ENCODE measurements at places on chromosomes 12 and 14. TPM values are rescaled to one million over a fixed set of nuclear protein-coding genes. Genes with fewer than 3 reads are reported as not detected.

Gene IFI27
- 1.3 TPM for total RNA-seq

Gene TMEM229B
- 3.2 TPM for total RNA-seq

Gene CGRRF1
- total RNA-seq = 15.3 TPM

Gene PIANP
- 0.49 TPM for total RNA-seq

Gene ARMH4
- total RNA-seq = not detected

Gene HOXC12
- total RNA-seq = not detected

GRCh38 chr12:102022286-102022685 lies 39.5 kb downstream of the WASHC3 start:
- H3K4me3 ChIP-seq = no peak overlapping the region
- H3K27ac ChIP-seq = no peak overlapping the region
- peaks cover 18% of the 10 kb centered on the region for H3K36me3 ChIP-seq
- H3K27me3 ChIP-seq = no peaks in the 10 kb centered on the region

DNA sequence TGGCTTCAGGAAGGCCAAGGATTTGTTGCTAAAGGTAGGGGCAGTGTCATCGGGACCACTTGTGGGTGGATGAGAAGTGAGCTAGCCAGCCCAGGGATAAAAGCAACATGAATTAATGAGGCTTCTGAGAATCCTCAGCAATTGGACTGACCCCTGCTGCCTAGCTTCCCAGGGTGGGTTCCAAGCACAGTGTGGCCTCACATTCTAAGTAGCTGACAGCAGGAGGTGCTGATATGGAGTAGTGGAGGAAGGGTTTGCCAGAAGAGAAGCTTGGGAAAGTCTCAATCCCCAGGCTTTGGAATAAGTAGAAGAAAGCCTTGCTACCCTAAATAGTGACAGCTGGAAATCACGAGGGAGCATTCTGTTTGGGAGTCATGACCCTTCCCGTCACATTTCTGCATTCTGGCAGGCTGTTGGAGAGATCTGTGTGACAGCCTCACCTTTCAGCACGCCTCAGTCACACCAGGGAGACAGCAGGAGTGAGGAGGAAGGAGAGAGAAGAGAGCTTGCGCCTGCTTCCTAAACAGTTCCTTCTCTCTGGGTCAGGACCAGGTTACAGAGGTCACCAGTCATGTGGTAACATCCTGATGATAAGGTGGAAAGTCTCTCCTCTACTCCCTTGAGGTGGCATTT lies 31.2 kb downstream of the DACT1 start:
- H3K27ac ChIP-seq = no peak overlapping the region
- H3K27me3 ChIP-seq = no peaks in the 10 kb centered on the region
- no peak overlapping the region for H3K4me3 ChIP-seq
- no peaks in the 10 kb centered on the region for H3K4me1 ChIP-seq

DNA sequence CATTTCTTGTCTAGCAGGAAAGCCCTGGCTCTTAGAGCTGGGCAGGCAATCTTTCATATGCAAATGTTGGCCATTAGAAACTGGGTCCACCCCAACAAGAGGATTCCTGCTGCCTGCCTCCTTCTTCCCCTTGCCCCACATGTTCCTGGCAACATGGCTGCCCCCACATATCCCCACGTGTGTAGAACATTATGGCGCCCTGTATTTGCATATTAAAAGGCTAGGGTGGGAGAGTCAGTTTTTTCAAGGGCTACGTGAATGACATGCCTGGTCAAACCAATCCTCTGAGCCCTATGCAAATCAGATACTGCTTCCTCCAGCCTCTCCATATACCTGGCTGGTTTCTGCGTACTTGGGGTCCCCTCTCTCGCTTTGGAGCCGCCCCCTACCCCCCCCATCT lies 514.0 kb downstream of the FUT8 start:
- no peaks in the 10 kb centered on the region for H3K36me3 ChIP-seq
- no peak overlapping the region for H3K27ac ChIP-seq
- peaks cover 53% of the 10 kb centered on the region for H3K4me1 ChIP-seq
- no peak overlapping the region for H3K4me3 ChIP-seq
- DNase-seq = no peak

GRCh38 chr14:68935761-68936214 lies 43.3 kb downstream of the ACTN1 start:
- H3K36me3 ChIP-seq = no peaks in the 10 kb centered on the region
- no peaks in the 10 kb centered on the region for H3K27me3 ChIP-seq
- H3K4me3 ChIP-seq = no peak overlapping the region

DNA sequence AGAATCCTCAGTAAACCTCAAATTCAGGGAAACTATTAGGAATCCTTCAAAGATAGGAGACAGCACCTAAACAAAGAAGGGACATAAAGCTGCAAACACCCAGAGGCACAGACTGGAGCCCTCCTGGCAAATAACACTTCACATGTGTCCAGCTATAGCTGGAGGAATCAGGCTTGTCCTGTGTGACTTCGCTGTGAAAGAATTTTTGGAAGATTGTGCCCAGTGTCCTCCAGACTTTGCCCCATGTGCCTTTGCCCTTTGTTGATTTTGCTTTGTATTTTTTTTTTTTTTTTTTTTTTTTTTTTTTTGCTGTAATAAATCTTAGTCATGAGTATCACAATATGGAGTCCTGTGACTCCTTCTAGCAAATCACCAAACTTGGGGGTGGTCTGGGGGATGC lies 136.8 kb downstream of the KCNH5 start:
- no peaks in the 10 kb centered on the region for H3K27me3 ChIP-seq
- DNase-seq = no peak
- no peaks in the 10 kb centered on the region for H3K36me3 ChIP-seq
- no peak overlapping the region for H3K27ac ChIP-seq
- no peak overlapping the region for H3K4me3 ChIP-seq
- H3K4me1 ChIP-seq = no peaks in the 10 kb centered on the region

DNA sequence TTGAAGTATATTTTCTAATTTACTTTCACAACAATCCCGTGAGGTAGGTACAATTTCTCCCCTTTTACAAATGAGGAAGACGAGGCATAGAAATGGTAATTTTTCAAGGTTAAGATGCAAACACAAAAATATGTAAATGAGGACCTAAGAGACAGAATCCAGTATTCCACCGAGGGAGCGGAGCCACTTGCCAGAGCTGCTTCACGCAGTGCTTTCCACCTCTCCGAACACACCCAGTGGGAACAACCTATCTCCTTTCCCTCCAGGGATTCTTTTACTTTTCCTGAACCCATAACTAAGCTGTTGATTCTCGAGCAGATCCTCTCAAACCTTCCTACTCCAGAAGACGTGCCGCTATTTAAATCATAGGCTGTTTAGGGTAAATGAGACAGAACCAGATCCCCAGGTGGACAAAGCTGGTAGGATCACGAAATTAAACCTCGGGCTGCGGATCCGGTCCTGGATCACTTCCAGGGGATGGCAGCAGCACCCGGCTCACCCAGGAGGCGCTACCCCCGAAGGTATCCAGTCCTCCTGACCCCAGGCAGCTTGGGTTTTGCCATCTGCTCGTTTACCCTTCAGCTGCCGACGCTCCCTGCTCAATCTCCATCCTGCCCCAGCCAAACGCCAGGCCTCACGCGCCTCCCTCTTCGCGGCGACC lies 1.5 kb downstream of the DDHD1 start:
- peak; percentile 42 for DNase-seq
- peak overlapping the region; percentile 75 for H3K27ac ChIP-seq
- no peaks in the 10 kb centered on the region for H3K27me3 ChIP-seq
- peaks cover 56% of the 10 kb centered on the region for H3K4me1 ChIP-seq
- H3K36me3 ChIP-seq = no peaks in the 10 kb centered on the region

DNA sequence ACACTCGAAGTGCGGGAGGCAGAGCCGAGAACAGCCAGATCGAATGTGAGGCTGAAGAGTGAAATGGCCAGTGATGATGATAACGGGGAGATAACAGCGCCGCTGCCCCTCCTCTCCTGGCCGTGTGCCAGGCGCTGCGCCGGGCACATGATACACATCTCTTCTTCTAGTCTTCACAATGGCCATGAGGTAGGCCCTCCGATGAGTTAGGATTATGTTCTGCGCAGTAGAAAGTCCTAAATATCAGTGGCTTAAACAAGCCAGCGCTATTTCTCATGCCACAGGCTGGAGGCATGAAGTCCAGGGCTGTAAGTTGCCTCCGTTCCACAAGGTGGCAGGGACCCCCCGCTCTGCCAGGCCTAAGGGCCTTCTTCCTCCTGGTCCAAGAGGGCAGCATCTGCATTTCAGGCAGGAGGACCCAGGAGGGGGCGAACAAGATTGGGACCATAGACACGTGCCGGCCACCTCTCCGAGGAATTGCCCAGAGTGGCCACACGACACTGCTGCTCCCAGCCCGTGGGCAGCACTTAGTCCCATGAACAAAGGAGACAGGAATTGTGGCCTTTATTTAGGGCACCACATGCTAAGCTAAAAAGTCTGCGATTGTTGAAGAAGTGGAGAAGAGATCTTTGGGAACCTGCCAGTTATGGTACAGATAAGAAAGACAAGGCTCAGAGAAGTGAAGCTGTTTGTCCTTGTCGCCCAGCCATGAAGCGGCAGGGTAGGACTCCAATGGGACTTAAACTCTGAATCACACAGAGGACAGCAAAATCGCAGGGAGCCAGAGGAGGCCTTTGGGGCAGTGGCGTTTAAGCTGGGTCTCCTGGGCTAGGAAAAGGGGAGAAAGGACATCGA lies 10.9 kb upstream of the HVCN1 start:
- H3K4me1 ChIP-seq = peaks cover 6% of the 10 kb centered on the region
- no peaks in the 10 kb centered on the region for H3K36me3 ChIP-seq
- H3K4me3 ChIP-seq = no peak overlapping the region
- H3K27ac ChIP-seq = no peak overlapping the region
- H3K27me3 ChIP-seq = no peaks in the 10 kb centered on the region

DNA sequence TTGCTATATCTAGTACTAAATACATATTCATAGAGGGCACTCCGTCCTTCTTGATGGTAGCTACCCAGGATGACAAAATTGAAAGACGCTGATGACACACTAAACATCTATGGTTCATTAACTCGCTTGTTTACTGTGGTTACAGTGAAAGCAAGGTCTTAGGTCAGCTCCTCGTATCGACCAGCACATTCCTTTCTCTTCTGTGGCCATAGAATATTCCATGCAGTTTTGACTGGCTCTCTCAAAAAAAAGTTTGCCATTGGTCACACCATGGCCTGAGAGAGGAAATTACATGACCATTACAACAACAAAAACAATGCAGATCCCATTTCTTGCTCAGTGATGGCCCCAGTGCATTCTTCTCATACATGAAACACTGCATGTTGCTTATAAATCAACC lies 411.4 kb upstream of the SOX5 start:
- no peaks in the 10 kb centered on the region for H3K4me1 ChIP-seq
- DNase-seq = no peak
- H3K27me3 ChIP-seq = no peaks in the 10 kb centered on the region
- no peak overlapping the region for H3K4me3 ChIP-seq
- no peak overlapping the region for H3K27ac ChIP-seq

DNA sequence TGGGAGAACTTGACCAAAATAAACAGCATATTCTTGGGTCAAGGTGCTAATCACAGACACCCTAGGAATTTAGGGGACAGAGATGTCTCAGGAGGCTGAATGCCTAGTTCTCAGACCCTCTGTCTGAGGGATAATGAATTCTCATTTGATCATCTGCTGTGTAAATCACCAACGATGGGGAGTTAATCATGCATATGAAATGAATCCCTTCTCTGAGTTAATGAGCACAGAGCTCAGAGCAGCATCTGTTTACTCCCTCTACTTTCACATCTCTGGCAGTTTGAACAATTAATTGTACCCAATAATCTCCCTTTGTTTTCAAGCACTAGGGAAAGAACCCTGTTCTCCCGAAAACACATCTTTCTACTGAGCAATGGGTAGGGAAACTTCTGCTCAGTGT lies 129.4 kb upstream of the SRRM4 start:
- no peak overlapping the region for H3K4me3 ChIP-seq
- DNase-seq = no peak
- H3K36me3 ChIP-seq = no peaks in the 10 kb centered on the region
- H3K27ac ChIP-seq = no peak overlapping the region
- no peaks in the 10 kb centered on the region for H3K4me1 ChIP-seq

GRCh38 chr14:58460772-58461171 lies 33.3 kb downstream of the KIAA0586 start:
- H3K27me3 ChIP-seq = no peaks in the 10 kb centered on the region
- H3K4me1 ChIP-seq = no peaks in the 10 kb centered on the region
- DNase-seq = no peak
- H3K36me3 ChIP-seq = peaks cover 16% of the 10 kb centered on the region
- H3K4me3 ChIP-seq = no peak overlapping the region

DNA sequence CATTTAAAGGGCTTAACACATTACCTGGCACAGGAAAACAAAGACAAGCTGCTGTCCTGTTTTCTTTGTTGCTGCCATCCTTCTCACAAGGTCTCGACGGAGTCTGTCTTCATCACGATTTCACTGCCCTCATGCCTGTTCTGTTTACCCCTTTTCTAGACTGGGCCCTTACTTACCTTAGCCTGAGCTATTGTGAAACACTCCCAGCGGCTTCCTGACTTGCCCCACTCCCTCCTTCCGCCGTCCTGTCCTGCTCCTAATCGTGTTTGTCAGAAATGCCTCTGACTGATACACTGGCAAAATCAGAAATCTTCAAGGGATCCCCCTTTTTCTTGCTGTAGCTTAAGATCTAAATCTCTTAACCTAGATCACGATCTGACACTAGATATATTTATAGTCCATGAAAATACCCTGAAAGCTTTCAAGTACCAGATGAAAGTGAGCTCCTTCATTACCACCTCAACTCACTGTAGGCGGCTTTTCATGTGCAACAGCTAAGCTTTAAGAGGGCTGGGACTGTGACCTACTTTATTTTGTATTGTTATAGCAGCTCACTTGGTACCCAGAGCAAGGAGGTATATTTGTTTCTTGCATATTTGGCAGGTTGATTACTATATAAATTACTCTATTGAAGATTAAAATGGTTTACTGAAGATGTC lies 32.1 kb downstream of the TECPR2 start:
- H3K27me3 ChIP-seq = no peaks in the 10 kb centered on the region
- H3K4me3 ChIP-seq = no peak overlapping the region
- H3K27ac ChIP-seq = no peak overlapping the region

Measured in CD8-positive, alpha-beta memory T cell (primary cell).